ENCODE measurements at places on chromosomes 16 and 17.

GRCh38 chr17:700504-701094 lies 14.0 kb downstream of the VPS53 start:
- no peak for DNase-seq

DNA sequence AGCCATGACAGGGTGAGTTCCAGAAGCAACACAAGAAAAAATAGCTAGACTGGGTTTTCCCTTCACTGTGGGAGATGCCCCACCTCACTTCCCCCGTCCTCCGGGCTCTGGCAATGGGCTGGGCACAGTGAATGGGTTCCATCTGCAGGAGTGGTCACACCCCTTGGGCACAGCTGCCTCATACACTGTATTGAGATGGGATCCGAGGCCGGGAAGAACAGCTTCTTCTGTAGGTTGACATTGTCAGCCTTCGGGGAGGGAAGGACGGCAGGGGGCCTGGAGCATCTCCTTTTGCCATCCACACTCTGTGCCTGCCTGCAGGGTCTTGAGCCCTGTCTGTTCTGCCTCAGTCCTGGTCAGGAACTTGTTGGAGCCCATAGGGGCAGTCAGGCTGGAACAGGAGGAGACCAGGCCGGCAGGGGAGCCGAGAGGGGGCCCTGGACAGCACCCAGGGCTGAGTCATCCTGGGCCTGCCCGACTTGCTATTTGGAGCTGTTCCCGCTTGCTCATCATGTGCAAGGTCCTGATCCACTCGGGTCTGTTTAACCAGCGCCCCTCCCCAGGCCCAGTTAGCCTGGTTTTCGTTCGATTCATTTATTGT lies 286.7 kb downstream of the SEC14L1 start:
- peak; percentile 40 for DNase-seq

DNA sequence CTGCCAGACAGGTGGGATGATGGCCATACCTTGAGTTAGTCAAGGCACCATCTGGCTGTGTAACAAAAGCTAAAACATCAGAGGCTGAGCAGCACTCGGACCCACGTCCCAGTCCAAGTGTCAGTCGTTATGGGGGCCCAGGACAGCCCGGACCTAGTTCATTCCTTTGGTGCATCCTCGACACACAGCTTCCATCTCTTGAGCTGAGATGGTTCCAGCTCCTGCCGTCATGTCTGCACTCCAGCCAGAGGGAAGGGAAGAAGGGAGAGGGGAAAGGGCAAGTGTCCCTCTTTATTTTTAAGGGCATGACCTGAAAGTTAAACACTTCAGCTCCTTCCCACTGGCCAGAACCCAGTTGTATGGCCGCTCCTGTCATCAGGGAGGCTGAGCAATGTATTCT lies 218.0 kb downstream of the SEC14L1 start:
- DNase-seq, result no peak

- DNase-seq, result peak; percentile 19
Measured at GRCh38 chr17:62692721-62693431, 65.4 kb downstream of the MRC2 start.

DNA sequence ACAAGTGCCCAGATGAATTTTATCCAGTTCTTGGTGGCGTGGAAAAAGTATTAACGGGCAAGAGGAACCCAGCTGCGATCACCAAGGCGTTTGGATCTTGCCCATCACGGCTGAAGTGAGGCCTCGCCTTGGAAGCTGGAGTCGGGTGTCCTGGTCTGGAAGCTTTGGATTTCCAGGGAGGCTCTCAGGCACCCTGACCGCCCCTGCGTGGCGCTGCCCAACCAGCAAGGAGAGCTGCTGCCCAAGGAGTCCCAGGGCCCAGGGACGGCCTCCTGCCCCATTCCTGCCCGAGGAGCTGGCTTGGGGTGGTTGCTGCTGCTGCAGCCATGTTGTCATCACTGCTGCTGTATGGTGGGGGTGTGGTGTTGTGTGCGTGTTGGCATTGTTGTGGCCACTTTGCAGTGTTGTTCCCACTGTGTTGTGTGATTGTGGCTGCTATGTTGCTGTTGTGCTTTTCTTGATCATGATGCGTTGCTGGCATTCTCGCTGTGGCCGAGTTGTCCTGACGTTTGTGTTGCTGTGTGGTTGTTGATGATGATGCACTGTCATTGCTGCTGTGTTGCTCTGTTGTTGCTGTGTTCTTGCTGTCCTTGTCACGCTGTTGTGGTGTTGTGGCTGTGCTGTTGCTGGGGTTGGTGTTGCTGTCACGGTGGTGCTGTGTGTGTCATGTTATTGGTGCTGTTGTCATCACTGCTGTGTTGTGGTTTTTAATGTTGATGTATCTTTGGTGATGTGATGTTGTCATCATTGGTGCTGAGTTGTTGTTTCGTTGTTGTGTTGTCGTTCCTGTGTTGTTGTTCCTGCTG lies 318.8 kb downstream of the C16orf95 start:
- DNase-seq, result no peak

GRCh38 chr17:28874750-28875149 lies 19.9 kb downstream of the ERAL1 start:
- no peak for DNase-seq

GRCh38 chr16:59339871-59340270 lies 605.8 kb upstream of the GOT2 start:
- no peak for DNase-seq

DNA sequence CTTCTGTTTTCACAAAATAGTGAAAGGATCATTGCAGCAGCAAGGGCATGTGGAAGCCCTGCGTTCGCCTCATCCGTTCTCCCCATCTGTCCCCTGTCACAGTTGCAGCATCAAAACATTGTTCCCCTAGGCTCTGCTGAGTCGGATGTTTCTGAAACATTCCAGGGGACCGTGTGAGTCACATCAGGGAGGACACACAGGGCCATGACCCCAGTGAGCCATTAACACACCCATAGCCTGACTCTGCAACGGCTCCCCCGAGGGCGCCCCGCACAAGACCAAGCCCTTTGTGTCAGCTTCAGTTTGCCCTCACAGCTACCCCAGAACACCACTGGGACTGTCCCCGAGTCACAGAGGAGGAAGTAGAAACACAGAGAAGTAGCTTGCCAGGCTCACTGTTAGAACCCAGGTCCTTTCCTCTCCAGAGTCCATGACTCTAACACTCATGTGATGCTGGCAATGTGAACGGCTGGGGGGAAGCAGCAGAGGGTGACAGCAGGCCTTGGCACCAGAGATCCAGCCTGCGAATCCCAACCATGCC lies 63.3 kb upstream of the HSBP1 start:
- DNase-seq, result peak; percentile 95

DNA sequence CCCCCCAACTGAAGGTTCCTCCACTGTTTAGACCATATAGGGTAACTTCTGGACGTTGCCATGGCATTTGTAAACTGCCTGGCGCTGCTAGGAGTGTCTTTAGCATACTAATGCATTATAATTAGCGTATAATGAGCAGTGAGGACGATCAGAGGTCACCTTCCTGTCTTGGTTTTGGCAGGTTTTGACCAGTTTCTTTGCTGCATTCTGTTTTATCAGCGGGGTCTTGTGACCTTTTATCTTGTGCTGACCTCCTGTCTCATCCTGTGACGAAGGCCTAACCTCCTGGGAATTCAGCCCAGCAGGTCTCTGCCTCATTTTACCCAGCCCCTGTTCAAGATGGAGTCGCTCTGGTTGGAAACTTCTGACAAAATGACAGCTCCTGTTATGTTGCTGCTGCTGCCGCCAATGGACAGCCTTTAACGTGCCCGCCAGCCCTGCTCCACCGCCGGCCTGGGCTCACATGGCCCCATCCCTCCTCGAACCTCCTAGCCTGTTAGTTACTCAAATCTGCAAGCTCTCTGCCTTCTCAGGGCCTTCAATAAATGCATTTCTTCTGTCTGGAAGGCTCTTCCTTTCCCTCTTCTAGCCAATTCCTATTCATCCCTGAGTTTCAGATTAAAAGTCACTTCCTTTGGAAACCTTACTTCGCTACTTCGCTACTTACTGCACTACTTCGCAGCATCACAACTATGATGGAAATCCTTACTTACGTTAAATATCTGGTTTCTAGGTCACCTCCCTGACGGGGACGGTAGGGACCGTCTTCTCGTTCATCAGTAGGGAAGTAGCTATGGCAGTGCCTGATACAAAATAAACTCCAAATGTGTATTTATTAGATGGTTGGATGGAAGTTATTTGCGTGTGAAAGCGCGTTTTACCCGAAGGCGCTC lies 640 bp upstream of the NAGLU start:
- DNase-seq, result no peak

GRCh38 chr17:56697190-56697589 lies 103.7 kb downstream of the NOG start:
- no peak for DNase-seq

DNA sequence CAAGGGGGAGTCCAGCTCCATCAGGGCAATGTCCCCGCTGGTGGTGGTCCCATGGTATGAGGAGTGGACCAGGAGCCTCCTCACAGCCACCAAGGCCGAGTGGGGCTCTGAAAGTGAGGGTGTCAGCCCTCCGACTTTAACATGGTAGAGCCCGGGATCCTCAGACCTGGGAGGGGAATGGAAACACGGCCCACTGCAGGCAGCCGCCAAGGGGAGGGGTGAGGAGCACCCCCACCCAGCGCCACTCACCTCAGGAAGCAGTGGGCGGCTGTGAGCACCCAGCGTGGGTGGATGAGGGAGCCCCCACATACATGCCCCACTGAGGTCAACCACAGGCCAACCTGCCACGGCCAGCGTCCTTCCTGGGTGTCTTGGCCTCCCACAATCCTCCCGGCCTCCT lies 10.8 kb downstream of the ZG16B start:
- no peak for DNase-seq

GRCh38 chr17:1012823-1013728 lies 16.1 kb downstream of the TIMM22 start:
- DNase-seq, result no peak

- no peak for DNase-seq
Measured at GRCh38 chr16:77500934-77501664, 66.3 kb upstream of the ADAMTS18 start.

DNA sequence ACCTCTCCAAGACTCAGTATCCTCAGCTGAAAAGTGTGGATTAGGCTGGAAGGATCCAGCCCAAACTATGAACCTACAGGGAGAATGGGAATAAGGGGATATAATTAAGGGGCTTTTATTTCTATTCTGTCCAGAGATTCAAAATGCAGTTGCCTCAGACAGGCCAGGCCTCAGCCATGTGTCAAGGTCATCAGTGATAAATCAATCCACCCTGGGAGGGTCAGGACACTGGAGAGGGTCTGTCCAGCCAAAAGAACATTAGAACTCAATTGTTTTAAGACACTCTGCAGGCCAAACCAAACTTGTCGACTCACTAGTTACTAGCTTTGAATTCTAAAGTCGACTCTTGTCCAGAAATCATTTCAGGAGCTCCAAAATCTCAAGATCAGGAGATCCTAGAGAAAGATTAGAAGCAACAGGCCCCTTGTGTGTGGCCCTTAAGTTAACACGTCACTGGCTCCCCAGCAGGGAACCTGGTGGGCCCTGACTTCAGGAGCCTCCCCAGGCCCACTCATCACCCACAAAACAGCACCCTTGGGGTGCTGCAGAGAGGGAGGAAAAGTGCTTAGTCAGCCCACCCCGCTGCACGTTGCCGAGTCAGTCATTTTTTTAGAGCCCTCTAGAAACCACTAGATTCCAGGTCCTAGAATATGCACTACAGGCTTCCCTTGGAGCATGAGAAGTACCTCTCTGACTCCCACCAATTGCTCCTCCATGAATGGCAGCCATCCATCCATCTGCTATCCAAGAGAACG lies 156.8 kb downstream of the XYLT1 start:
- no peak for DNase-seq

GRCh38 chr16:89312598-89313299 lies 95.2 kb downstream of the ZNF778 start:
- no peak for DNase-seq

DNA sequence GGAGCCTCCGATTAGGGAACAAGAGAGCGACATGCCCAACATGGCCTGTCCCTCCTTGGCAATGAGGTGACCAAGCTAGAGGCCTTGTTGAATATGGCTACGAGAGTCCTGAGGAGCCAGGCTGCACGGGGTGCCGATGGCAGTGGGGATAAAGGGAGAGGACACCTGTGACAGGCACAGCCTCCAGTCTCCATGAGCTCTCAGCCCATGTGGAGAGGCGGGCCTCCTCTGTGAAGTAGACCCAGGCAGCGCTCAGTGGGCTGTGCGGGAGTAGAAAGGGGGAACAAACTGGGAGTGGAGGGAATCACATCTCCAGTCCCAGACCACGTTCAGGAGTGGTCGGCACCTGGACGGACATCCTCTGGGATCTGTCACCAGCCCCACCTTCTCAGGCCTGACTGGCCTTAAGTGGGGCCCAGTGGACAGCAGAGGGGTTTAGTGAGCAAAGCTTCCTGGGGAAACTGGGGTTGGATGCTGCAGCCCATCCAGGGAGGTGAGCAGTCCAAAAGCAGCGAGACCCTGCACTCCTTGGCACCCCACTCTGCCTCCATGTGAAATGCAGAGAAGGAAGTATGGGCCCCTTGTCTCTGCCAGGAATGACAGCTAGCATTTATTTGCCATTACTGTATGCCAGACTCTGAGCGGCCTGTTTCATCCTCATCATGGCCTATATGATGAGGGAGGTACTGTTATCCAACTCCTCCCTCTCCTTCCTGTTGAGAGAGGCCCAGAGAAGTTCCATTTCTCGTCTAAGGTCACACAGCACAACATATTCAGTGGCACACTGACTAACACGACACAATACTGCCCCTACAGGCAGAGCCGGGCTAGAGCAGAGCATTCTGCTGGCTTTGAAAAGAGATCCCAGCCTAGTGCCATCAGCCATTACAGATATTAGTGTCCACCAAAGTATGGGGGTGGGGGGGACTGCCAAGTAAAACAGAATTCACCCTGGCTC lies 4.5 kb upstream of the TMEM92 start:
- peak; percentile 76 for DNase-seq

- no peak for DNase-seq
Measured at GRCh38 chr17:7747635-7748071, 30.1 kb downstream of the DNAH2 start.

DNA sequence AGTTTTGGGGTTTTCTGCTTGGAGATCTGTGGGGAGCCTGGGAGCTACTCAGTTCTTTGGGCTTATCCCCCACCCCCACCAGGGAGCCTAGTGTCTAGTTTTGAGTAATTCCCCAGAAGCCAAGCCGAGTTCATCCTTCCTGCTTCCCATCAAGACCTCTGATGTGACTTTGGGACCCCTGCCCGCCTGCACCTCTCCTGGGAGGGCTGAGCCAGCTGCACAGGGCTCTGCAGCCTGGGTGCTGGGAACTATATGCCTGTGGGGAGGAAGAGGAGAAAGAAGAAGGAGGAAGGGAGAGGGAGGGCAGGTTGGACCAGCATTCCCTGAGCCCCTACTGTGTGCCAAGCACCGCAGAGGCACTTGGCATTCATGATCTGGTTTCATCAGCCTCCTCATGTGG lies 178.9 kb downstream of the TMEM132E start:
- DNase-seq, result no peak

GRCh38 chr17:28317099-28317965 lies 1.7 kb upstream of the TMEM97 start:
- no peak for DNase-seq

- DNase-seq, result no peak
Measured at GRCh38 chr17:15267996-15268395, 2.9 kb upstream of the PMP22 start.

- no peak for DNase-seq
Measured at GRCh38 chr16:46629331-46630219, 8.4 kb upstream of the SHCBP1 start.

GRCh38 chr17:29138971-29139691 lies 41.1 kb downstream of the MYO18A start:
- DNase-seq, result peak; percentile 77
